Activated CD8-positive, alpha-beta memory T cell treated with anti-CD3 and anti-CD28 coated beads for 48 hours (primary cell): ENCODE measurements at places on chromosomes 5 and 9.
A peak's percentile ranks its signal among the peaks of the same experiment; 100 is the strongest.

GRCh38 chr5:67019065-67019845 is 177.3 kb downstream of the CD180 start:
- no peak for DNase-seq

DNA sequence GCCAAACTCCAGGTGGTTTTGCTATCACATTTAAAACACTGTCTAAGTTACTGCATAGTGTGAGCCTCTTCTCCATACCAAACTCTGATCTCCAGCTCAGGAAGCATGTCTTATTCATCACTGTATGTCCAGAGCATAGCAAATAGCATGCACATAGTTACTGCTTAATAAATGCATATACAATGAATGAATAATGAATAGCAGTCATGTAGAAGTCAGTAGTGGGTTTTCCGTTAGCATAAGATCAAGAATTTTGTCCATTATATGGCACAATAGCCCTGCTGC is 329.4 kb downstream of the ARRDC3 start:
- DNase-seq, result no peak

- no peak for DNase-seq
Measured at GRCh38 chr5:103929338-103930013, 366.9 kb upstream of the NUDT12 start.

DNA sequence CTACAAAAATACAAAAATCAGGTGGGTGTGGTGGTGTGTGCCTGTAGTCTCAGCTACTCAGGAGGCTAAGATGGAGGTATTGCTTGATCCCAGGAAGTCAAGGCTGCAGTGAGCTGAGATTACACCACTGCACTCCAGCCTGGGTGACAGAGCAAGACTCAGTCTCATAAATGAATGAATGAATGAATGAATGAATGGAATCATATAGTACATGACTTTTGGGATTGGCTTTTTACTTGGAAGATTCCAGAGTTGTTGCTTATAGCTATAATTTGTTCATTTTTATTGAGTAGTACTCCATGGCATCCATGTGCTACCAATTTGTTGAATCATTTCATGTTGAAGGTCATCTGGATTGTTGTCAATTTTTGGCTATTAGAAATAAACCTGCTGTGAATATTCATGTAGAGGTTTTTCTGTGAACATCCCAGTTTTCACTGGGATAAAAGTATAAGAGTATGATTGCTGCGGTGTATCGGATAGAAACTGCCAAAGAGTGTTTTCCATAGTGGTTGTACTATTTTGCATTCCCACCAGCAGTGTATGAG is 19.9 kb downstream of the ERBIN start:
- no peak for DNase-seq

DNA sequence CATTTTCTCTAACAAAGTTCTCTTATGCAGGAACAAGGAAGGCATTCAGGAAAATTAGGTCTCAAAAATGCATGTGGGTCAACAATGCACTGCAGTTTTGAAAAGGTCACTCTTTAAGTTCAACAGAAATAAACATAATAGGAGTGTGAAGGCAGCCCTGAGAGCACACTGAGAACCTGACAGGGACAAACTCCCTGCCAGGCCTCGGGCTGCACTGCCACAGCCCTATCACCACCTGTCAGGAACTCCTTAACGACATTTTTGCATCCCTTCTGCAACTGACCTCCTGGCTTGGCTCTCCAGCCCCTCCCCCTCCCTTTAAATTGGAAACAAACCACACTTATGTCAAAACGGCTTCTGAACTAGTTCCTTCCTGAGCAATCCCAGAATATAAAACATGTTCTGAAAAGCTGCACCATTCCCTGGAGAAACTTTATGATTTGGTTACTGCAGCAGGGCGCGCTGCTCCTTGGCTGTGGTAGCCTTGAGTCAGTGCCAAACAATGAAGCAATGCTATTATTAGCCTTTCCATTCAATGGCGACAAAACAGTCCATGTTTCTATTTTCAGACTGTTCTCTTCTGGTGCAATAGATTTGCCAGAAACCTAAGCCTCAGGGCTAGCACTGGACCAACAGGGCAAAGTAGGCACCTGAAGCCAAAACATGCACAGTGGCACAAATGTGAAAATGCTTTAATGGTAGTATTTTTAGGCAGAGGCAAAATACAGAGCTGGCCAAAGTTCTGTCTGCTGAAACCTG is 160.1 kb upstream of the ZNF608 start:
- no peak for DNase-seq

- DNase-seq, result no peak
Measured at GRCh38 chr5:134145041-134145757, 30.7 kb downstream of the TCF7 start.

DNA sequence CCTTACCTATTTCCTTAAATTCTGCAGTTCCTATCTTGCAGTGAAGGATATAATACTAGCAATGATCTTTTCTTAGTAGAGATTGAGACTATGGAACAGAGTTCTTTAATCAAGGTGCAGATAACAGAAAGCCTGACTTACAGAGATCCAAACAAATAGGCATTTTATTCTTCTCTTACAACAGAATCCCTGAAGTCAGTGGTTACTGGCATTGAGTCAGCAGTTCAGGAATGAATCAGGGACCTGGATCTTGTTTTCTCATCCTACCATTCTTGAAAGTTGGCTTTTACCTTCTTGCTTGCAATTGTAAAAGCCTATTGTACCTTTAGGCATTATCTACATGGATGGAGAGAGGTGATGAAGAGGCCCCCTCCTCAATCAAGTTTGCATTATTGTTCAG is 47.5 kb upstream of the TLE4 start:
- no peak for DNase-seq

DNA sequence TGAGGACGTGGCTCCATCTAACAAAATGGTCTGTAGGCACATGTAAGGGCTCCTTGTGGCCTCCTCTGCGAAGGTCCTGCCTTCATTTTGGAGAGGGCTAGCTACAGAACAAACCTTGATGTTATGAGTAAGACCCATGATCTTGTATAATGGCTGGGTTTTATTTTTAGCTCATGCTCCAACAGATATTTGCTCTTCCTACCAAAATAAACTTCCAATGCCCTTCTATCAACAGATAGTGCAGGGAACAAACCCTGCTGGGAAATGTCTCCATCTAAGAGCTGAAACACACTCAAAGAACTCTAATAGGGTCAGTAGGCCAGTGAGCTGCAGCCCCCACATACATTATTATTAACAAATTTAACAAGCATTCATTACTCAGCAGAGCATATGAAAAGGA is 189.5 kb downstream of the LURAP1L start:
- no peak for DNase-seq

GRCh38 chr9:132018957-132019405 is 60.7 kb downstream of the MED27 start:
- no peak for DNase-seq

DNA sequence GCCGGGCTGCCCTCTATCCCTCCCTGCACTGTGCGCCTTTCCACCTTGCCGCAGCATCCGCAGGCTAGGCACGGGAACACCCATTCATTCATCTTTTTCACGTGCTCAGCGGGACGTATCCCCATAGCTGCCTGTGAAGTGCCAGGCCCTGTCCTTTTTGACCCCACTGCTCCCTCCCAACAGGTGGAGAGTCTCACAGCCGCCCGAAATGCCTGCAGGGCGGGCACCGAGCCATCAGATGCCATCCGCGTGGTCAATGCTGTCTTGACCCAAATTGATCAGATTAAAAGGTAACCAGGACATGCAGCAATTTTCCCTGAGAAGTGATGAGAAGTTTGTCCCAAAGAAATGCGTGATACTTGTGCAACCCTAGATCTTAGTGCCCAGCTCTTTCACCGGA is 15.5 kb downstream of the TRIP13 start:
- no peak for DNase-seq

- no peak for DNase-seq
Measured at GRCh38 chr5:172140866-172141265, 47.2 kb downstream of the STK10 start.

GRCh38 chr5:37837414-37838032 is 2.3 kb downstream of the GDNF start:
- DNase-seq, result peak; percentile 52

DNA sequence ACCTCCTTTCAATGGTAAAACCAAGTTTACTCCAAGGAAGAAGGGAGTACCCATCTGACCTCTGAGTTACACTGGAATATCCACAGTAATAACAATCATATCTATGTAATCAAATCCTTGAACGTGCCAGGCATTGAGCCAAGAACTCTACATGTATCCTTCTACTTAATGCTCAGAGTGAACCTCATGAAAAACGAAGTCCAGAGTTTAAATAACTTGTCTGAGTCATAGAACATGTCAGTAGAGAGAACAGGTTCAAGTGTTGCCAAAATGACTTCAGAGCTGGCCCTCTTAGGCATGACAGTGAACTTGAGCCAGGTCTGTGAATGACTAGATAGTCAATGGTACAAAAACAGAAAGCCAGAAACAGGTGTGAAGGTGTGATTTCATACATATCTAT is 164.1 kb upstream of the ZNF618 start:
- no peak for DNase-seq

DNA sequence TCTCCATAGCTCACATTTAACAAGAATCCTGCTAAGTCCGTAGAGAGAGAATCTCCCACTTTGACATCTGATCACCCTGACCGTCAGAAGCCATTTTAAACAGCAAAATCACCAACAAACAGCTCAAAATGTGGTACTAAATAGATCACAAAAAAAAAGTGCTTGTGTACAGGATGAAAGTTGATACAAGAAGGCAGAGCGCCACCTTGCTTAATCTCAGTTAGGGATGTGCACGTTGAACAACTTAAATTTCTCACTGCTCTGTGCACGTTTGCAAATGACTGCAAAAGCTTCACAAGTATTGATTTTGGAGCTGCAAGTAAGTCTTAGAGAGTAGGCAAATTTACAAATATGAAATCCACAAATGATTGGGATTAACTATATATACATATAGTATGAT is 63.1 kb upstream of the NREP start:
- DNase-seq, result no peak
